Activated CD4-positive, alpha-beta T cell treated with anti-CD3 and anti-CD28 coated beads, Interleukin-2, amount 50 U/mL, for 1 hour (primary cell): ENCODE measurements at places on chromosomes 6 and 20.

GRCh38 chr6:64644024-64644423 is 1008.4 kb downstream of the PHF3 start:
- DNase-seq, result no peak

GRCh38 chr20:13028673-13029072 is 19.9 kb downstream of the SPTLC3 start:
- no peak for DNase-seq

GRCh38 chr6:36717871-36718540 is 20.4 kb downstream of the RAB44 start:
- DNase-seq, result no peak

DNA sequence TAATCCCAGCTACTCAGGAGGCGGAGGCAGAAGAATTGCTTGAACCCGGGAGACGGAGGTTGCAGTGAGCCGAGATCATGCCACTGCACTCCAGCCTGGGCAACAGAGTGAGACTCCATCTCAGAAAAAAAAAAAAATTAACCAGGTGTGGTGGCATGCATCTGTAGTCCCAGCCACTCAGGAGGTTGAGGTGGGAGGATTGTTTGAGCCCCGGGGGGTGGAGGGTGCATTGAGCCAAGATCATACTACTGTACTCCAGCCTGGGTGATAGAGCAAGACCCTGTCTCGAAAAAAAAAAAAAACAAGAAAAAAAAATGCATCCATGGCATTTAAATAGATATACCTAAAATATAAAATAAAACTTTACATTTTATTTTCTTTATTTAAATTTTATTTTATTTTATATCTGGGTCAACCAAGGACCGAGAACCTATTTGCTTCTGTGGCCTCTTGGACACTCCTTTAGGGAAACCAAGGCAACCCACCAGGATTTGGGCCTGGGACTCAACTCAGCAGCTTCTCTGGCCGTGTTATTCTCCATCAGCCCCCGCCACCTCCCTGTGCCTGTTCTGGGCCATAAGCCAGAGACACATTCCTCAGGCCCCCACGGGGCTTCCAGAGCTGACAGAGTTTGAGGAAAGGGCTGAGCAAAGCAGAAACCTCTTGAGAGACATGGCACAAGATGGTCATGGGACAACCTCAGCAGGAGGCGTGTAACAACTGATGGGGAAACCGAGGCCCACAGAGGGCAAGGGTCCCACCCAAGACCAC is 6.2 kb downstream of the SNTA1 start:
- DNase-seq, result no peak

GRCh38 chr6:39203436-39204159 is 25.7 kb downstream of the KCNK5 start:
- no peak for DNase-seq

DNA sequence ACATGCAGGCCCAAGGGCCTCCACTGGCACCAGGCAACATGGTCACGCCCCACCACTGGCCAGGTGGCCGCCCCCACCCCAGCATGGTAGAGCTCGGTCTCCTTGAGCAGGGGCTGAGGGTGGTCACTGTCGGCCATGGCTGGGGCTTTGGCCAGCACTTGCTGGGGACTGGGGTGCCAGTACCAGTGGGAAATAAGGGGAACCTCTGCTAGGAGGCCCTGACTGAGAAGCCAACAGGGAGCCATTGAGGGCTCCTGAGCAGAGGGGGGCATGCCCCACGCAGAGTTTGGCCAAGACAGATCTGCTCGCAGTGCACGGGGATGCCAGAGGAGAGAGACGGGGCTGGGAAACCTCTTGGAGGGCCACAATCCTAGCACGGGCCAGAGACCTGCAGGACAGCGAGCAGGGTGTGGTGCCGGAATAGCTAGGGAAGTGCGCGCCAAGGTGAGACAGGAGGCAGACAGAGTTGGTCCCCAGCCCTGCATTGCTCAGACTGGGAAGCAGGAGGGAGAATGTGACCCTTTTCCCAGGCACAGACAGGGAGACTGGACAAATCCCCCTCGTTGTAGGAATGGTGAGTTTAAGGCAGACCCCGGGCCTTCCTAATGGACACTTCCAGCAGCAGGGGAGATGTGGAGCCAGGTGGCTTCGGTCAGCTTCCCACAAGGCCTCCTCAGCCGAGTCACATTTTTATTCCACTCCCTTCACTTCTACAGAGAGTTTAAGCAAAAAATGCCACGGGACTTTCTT is 179.0 kb upstream of the CST7 start:
- DNase-seq, result no peak

DNA sequence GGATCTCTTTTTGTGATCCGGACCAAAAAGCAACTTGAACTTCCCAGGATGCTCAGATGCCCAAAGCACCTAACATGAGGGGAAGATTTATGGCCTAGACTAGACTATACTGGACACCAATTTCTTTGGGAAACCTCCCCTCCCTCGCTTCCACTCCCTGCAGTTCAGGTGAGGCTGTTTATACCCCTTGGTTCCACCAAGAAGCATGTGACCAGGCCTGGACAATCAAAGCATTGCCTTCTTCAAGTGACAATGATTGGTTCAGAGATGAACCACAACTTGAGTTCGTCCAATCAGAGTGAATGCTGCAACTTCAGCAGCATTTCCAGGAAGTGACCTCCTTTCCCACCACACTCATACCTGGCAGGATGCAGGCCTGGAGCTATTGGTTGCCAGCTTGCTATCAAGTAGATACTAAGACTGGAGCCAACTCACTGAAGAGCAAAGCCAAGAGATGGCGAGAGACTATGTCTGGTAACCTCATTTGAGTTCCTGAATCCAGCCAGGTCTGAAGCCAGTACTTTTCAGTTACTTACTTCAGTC is 45.6 kb upstream of the SLC9A8 start:
- DNase-seq, result no peak
